ENCODE measurements at places on chromosomes 1 and 21. TPM values are rescaled to one million over a fixed set of nuclear protein-coding genes. Genes with fewer than 3 reads are reported as not detected.

GRCh38 chr1:96214982-96215381, 506.6 kb upstream of the PTBP2 start:
- H3K27ac ChIP-seq = no peak overlapping the region
- no peak for DNase-seq
- no peak overlapping the region for H3K4me3 ChIP-seq
- no peaks in the 10 kb centered on the region for H3K36me3 ChIP-seq
- peaks cover 7% of the 10 kb centered on the region for H3K4me1 ChIP-seq

DNA sequence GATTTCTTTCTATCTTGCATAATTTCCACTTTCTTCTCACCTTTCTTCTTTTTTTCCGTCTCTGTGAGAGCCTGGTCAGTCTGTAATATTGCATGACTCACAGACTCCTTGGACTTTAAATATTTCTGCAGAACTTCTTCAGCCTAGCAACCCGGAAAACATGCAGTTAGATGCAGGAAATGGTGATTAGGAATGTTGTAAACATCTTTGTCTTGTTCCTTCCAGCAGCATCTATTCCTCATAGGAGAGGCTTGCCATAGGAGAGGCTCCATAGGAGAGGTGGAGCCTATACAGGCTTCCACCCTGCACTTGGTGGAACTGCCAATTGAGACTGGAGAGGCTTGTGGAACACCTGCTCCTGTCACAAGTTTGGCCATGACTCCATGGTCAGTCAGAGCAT, 10.0 kb downstream of the GBP5 start:
- no peak overlapping the region for H3K4me3 ChIP-seq
- DNase-seq = no peak
- peaks cover 5% of the 10 kb centered on the region for H3K27me3 ChIP-seq
- no peak overlapping the region for H3K27ac ChIP-seq
- no peaks in the 10 kb centered on the region for H3K36me3 ChIP-seq

- H3K27me3 ChIP-seq = no peaks in the 10 kb centered on the region
- peaks cover 3% of the 10 kb centered on the region for H3K4me1 ChIP-seq
- H3K4me3 ChIP-seq = no peak overlapping the region
Observed at GRCh38 chr21:35882791-35883240, 177.5 kb downstream of the SETD4 start.

The SYTL1 gene
- 7.5 TPM for total RNA-seq

The SPRR2F gene
- total RNA-seq = not detected

The LRRN2 gene
- total RNA-seq = 11.5 TPM
